Breast epithelium (tissue), 4 donors: ENCODE measurements at places on chromosomes 5 and 9.

GRCh38 chr5:27875148-27875547, 836.8 kb upstream of the CDH9 start:
- H3K4me3 ChIP-seq = no peak overlapping the region
- no peaks in the 10 kb centered on the region for H3K4me1 ChIP-seq
- no peaks in the 10 kb centered on the region for H3K27me3 ChIP-seq
- H3K36me3 ChIP-seq = no peaks in the 10 kb centered on the region
- H3K27ac ChIP-seq = no peak overlapping the region

DNA sequence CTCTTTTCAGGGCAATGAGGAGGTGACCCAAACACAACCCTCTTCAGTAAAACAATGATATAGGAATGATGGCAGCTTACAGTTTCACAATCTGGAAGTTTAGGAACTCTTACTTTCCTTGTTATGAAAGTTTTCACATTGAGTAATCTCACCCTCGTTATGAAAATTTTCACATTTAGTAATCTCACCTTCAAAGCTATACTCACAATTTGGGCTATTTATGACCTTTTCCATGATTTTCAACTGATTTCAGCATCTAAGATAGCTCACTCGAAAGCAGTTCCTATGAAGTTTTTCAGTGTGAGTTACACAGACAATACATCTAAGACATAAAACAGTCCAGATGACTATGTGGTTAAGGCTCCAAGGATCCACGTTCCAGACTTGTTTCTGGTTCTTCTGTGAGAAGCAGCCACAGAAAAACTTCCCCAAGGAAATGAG, 57.1 kb downstream of the FOXD1 start:
- no peak overlapping the region for H3K4me3 ChIP-seq
- H3K27ac ChIP-seq = no peak overlapping the region
- peaks cover 4% of the 10 kb centered on the region for H3K27me3 ChIP-seq
- H3K36me3 ChIP-seq = no peaks in the 10 kb centered on the region
- DNase-seq = no peak

DNA sequence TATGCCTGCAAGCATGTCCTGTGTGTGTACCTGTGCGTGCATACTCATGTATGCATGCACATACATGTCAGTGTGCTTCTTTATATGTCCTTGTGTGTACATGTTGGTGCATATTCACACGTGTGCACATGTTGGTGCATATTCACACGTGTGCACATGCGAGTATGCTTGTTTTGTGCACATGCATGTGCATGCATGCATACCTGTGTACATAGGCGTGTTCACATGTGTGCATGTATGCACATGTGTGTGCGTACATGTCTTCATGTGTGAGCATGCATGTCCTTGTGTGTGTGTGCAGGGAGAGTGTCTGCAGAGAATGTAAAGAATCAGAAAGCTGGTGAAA, 72.2 kb upstream of the FCN2 start:
- H3K27me3 ChIP-seq = no peaks in the 10 kb centered on the region
- no peak overlapping the region for H3K27ac ChIP-seq
- no peak overlapping the region for H3K4me3 ChIP-seq

- no peaks in the 10 kb centered on the region for H3K36me3 ChIP-seq
- no peaks in the 10 kb centered on the region for H3K27me3 ChIP-seq
- H3K27ac ChIP-seq = peak overlapping the region; percentile 98
- DNase-seq = peak; percentile 94
Measured at GRCh38 chr9:137611623-137612609, 6.4 kb downstream of the ARRDC1 start.

DNA sequence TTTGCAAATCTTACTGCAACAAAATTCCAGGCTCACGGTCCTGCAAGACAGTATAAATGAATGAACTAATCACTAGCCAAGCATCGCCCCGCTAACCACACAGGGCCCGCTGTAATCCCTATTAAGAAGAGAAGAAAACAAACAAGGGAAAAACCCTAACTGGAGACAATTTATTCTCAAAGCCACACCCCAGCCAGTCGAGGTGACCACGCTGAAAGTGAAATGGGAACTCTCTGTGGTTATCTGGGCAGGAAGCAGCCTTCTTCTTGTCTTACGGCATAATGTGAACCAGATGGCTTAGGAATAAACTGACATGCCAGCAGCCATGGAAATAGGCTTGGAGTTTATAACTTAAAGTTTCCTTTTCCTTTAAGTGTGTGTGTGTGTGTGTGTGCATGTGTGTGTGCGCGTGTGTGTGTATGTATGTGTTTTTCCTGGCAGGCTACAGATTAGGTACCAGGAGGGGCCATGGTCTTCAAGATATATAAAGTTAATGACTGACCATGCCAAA, 120.2 kb downstream of the SEMA6A start:
- DNase-seq = no peak
- H3K27me3 ChIP-seq = no peaks in the 10 kb centered on the region
- H3K4me1 ChIP-seq = no peaks in the 10 kb centered on the region
- H3K27ac ChIP-seq = no peak overlapping the region
- H3K36me3 ChIP-seq = peaks cover 5% of the 10 kb centered on the region

GRCh38 chr9:74817816-74818215, 69.9 kb downstream of the TRPM6 start:
- no peaks in the 10 kb centered on the region for H3K27me3 ChIP-seq
- H3K4me1 ChIP-seq = no peaks in the 10 kb centered on the region
- no peak overlapping the region for H3K27ac ChIP-seq

DNA sequence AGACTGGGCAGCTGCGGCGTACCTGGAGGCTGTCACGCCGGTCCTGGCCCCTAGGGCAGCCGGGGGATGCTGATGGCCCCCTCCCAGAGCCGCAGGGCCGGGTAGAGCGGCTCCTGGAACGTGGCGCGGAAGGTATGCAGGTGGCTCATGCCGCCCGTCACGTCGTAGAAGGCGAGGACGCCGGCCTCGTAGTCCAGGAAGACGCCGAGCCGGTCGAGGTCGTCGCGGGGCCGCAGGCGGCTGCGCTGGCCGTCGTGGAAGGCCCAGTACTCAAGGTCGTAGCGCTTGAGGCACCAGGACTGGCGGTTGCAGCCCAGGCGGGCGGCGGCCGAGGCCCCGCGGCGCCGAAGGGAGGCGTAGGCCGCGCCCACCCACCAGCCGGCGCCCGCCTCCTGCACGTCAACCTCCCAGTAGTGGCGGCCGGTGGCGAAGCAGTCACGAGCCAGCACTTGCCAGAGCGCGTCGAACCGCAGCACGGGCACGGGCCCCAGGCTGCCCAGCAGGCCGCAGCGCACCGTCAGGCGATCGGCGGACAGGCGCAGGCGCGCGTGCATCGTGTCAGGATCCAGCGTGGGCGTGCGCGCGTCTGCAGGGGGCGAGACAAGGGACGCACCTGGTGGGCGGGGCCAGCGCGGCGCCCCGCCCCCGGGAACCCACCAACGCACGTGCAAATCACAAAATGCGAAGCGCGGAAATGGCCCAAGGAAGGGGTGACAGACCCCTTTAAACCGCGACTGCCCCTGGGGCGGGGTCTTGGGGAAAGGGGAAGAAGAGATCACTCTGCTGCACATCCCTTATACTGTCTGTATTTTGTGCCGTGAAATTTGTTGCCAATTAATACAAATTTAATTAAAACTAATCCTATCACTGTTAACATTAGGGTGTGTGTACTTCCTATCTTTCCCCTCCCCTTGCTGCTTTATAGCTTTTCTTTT, 31.2 kb downstream of the NANS start:
- DNase-seq = no peak
- peak overlapping the region; percentile 43 for H3K4me3 ChIP-seq
- no peaks in the 10 kb centered on the region for H3K4me1 ChIP-seq
- no peaks in the 10 kb centered on the region for H3K27me3 ChIP-seq
- H3K36me3 ChIP-seq = no peaks in the 10 kb centered on the region

DNA sequence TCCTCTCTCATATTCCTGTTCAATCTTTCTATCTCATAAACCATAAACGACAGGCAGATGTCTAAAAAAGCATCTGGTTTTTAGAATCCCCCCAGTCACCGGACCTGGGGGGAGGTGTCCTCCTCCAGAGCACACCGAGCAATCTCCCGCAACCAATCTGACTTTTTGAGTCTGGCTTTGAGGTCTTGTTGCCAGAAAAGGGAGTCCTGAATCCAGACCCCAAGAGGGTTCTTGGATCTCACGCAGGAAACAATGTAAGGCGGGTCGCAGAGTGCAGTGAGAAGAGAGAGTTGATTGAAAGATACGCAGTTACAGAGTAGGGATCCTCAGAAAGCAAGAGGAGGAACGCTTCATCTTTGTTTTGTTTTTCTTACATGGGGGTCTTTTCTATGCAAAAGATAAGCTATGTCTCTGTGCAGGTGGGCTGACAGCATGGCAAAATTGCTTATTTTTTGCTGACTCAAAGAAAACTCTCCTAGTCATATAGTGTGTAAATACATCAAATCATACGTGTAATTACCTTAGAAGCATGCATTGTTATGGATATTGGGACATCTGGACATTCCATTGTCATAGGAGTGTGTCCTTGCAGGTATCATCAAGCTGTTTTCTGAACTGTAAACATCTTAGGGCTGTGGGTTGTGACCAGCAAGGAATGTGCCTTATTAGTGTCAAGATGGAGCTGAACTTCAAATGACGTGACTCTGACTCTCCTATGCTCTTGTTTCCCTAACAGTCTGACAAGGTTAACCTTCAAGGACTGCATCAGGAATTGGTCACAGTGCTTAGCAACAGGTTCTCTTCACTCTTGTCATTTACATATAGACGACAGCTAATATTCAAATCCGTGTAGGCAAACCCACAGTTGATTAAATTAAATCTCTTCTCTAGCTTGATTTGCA, 159.3 kb upstream of the DAPK1 start:
- no peaks in the 10 kb centered on the region for H3K36me3 ChIP-seq
- no peak overlapping the region for H3K27ac ChIP-seq
- H3K27me3 ChIP-seq = no peaks in the 10 kb centered on the region
- H3K4me3 ChIP-seq = peak overlapping the region; percentile 30
- H3K4me1 ChIP-seq = no peaks in the 10 kb centered on the region

GRCh38 chr5:82754036-82754746, 323.0 kb downstream of the TMEM167A start:
- DNase-seq = no peak
- no peak overlapping the region for H3K27ac ChIP-seq
- H3K27me3 ChIP-seq = no peaks in the 10 kb centered on the region
- H3K36me3 ChIP-seq = no peaks in the 10 kb centered on the region

GRCh38 chr9:20562051-20562450, 60.2 kb downstream of the MLLT3 start:
- H3K27ac ChIP-seq = no peak overlapping the region
- no peaks in the 10 kb centered on the region for H3K4me1 ChIP-seq
- DNase-seq = no peak
- H3K4me3 ChIP-seq = no peak overlapping the region
- H3K36me3 ChIP-seq = no peaks in the 10 kb centered on the region
- no peaks in the 10 kb centered on the region for H3K27me3 ChIP-seq

- no peaks in the 10 kb centered on the region for H3K36me3 ChIP-seq
- no peaks in the 10 kb centered on the region for H3K4me1 ChIP-seq
- H3K4me3 ChIP-seq = no peak overlapping the region
- no peak overlapping the region for H3K27ac ChIP-seq
- no peak for DNase-seq
- no peaks in the 10 kb centered on the region for H3K27me3 ChIP-seq
Measured at GRCh38 chr5:2674456-2674855, 77.0 kb downstream of the IRX2 start.

- no peaks in the 10 kb centered on the region for H3K36me3 ChIP-seq
- H3K4me1 ChIP-seq = no peaks in the 10 kb centered on the region
- H3K27ac ChIP-seq = no peak overlapping the region
- H3K27me3 ChIP-seq = no peaks in the 10 kb centered on the region
- H3K4me3 ChIP-seq = no peak overlapping the region
Measured at GRCh38 chr5:89324990-89325389, 442.0 kb upstream of the MEF2C start.

DNA sequence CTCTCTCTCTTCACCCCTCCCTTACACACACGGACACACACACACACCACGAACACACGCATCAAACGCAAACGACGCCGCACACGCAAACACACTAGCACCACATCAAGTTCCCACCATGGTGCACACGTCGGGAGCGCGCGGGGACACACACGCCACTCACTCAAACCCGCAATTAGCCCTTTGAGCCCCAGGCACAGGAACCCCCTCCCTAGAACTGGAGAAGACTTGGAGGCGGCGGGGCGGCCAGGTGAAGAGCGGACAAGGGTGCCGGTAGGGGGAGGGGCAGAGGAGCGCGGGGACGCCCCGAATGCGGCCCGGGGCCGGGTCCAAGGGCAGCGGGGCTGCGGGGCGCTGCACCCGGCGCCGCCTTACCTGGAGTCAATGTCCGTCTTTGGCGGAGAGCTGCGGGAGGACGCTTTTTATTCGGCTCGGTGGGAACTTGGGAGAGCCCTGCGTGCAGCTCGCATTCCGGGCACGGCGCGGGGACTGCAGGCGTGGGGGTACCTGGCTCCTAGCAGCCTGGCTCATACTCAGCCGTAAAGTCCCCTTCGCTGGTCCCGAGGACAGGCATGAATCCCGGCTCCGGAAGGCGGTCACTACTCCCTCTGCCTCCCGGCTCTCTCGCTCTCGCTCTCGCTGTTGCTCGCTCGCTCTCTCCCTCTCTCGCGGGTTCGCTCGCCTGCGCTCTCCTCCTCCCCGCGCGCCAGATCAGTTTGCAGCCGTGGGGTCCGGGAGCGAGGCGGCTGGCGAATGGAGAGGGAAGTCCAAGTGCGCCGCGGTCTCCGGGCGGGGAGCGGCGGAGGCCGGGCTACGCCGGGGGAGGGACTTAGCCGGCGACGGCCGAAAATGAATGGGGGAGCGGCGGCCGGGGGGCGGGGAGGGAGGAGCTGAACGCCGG, at the start of gene BRINP1:
Gene BRINP1 (minus strand): TSS at position 755 of the 901 bp plus-strand sequence. CDS start 56,080 bp downstream, outside the sequence.
- peak within 1 kb of the TSS; percentile 74 for H3K27ac ChIP-seq
- no peaks in the 10 kb centered on the region for H3K36me3 ChIP-seq
- peak; percentile 52 for DNase-seq
- H3K27me3 ChIP-seq = peaks cover 5% of the 10 kb centered on the region
- no peaks in the 10 kb centered on the region for H3K4me1 ChIP-seq

GRCh38 chr5:134247428-134248224, 21.8 kb upstream of the PPP2CA start:
- no peak for DNase-seq
- peaks cover 3% of the 10 kb centered on the region for H3K4me1 ChIP-seq
- H3K27me3 ChIP-seq = no peaks in the 10 kb centered on the region
- no peak overlapping the region for H3K4me3 ChIP-seq

DNA sequence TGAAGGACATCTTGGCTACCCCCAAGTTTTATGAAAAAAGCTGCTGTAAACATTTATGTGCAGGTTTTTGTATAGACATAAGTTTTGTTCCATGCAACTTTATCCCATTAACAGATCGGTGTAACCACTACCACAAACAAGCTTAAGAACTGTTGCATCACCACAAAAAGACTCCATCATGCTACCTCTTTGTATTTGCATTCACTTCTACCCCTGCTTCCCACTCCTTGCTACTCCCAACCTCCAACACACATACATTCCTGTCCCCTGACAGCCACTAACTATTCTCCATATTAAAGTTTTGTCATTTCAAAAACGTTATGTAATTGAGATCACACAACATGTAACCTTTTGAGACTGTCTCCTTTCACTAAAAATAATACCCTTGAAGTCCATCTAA, 57.8 kb upstream of the LHFPL2 start:
- no peaks in the 10 kb centered on the region for H3K4me1 ChIP-seq
- no peaks in the 10 kb centered on the region for H3K36me3 ChIP-seq
- no peak for DNase-seq
- H3K27me3 ChIP-seq = no peaks in the 10 kb centered on the region

- DNase-seq = no peak
- no peak overlapping the region for H3K4me3 ChIP-seq
- no peak overlapping the region for H3K27ac ChIP-seq
- H3K36me3 ChIP-seq = no peaks in the 10 kb centered on the region
- no peaks in the 10 kb centered on the region for H3K27me3 ChIP-seq
- H3K4me1 ChIP-seq = no peaks in the 10 kb centered on the region
Measured at GRCh38 chr5:60010328-60010727, 116.8 kb upstream of the PDE4D start.

GRCh38 chr5:170740551-170741205, 42.8 kb upstream of the GABRP start:
- DNase-seq = no peak
- H3K36me3 ChIP-seq = no peaks in the 10 kb centered on the region
- H3K27ac ChIP-seq = no peak overlapping the region

- H3K27me3 ChIP-seq = no peaks in the 10 kb centered on the region
- no peak overlapping the region for H3K27ac ChIP-seq
- no peaks in the 10 kb centered on the region for H3K4me1 ChIP-seq
Measured at GRCh38 chr5:74464512-74465209, 175.9 kb downstream of the ENC1 start.
